A549 treated with ZK216348 at 1 μM for 4 hours (cell line): ENCODE measurements at places on chromosomes 16 and 17. TPM values are rescaled to one million over a fixed set of nuclear protein-coding genes. Genes with fewer than 3 reads are reported as not detected.

The KCNJ18 gene
- not detected in 5 replicates for total RNA-seq

The REXO5 gene
- total RNA-seq = 3.5 to 6.0 TPM (median 4.5 TPM) in 5 replicates

The GRB7 gene
- 3.9 to 7.4 TPM (median 5.1 TPM) in 5 replicates for total RNA-seq

The TBC1D28 gene
- not detected in 5 replicates for total RNA-seq

The ZSWIM7 gene
- total RNA-seq = 42.3 to 48.4 TPM (median 47.7 TPM) in 5 replicates

The NPIPB6 gene
- total RNA-seq = 1.4 to 2.9 TPM (median 1.5 TPM) in 5 replicates

The KRT27 gene
- not detected in 5 replicates for total RNA-seq

The C17orf100 gene
- 1.6 to 3.1 TPM (median 2.9 TPM) in 5 replicates for total RNA-seq

The PDE6G gene
- total RNA-seq = 1.1 to 3.6 TPM (median 1.8 TPM) in 5 replicates

The KRTAP2-1 gene
- not detected in 5 replicates for total RNA-seq

The ADAP2 gene
- 2.2 to 4.4 TPM (median 3.1 TPM) in 5 replicates for total RNA-seq

The ACBD4 gene
- total RNA-seq = 6.2 to 9.8 TPM (median 7.9 TPM) in 5 replicates

The NAT9 gene
- total RNA-seq = 46.7 to 59.5 TPM (median 57.8 TPM) in 5 replicates

The ODAD4 gene
- 1.2 to 2.0 TPM (median 1.5 TPM) in 5 replicates for total RNA-seq

The SLC47A1 gene
- 21.0 to 24.5 TPM (median 22.7 TPM) in 5 replicates for total RNA-seq

The GRAP gene
- total RNA-seq = 0.22 to 1.2 TPM (median 0.34 TPM) in 5 replicates

The TUBB3 gene
- 154 to 288 TPM (median 254 TPM) in 5 replicates for total RNA-seq

The SLC5A11 gene
- 0.42 to 0.73 TPM (median 0.60 TPM) in 5 replicates for total RNA-seq

The EVI2B gene
- total RNA-seq = not detected in 5 replicates

The RNF40 gene
- total RNA-seq = 51.8 to 92.6 TPM (median 84.3 TPM) in 5 replicates

The SYNRG gene
- 11.6 to 15.1 TPM (median 12.9 TPM) in 5 replicates for total RNA-seq

The PRM1 gene
- total RNA-seq = not detected in 5 replicates

The KRTAP9-8 gene
- not detected in 5 replicates for total RNA-seq

The ITGAL gene
- total RNA-seq = 0.15 to 0.32 TPM (median 0.20 TPM) in 3 of 5 replicates, not detected in the others

The PRR15L gene
- 1.0 to 2.1 TPM (median 1.5 TPM) in 5 replicates for total RNA-seq

The DRG2 gene
- 37.1 to 59.5 TPM (median 55.4 TPM) in 5 replicates for total RNA-seq

The NPIPB12 gene
- 26.9 to 43.7 TPM (median 34.9 TPM) in 5 replicates for total RNA-seq
